CD8-positive, alpha-beta T cell (primary cell): ENCODE measurements at places on chromosomes 12 and 14. TPM values are rescaled to one million over a fixed set of nuclear protein-coding genes. Genes with fewer than 3 reads are reported as not detected.

The GALNT9 gene
- not detected for total RNA-seq

The ORMDL2 gene
- 15.1 TPM for total RNA-seq

The SSPN gene
- total RNA-seq = not detected

The SLC35E3 gene
- total RNA-seq = 4.0 TPM

The PLA2G1B gene
- not detected for total RNA-seq

The ACOT6 gene
- total RNA-seq = not detected

The ANO2 gene
- not detected for total RNA-seq

The TEX52 gene
- not detected for total RNA-seq

The AQP2 gene
- total RNA-seq = not detected

The ALKBH1 gene
- 11.9 TPM for total RNA-seq

The LRTM2 gene
- not detected for total RNA-seq

The P2RX7 gene
- 7.4 TPM for total RNA-seq

The RFX4 gene
- not detected for total RNA-seq

The TSHR gene
- total RNA-seq = not detected

The TAS2R10 gene
- not detected for total RNA-seq

The LRFN5 gene
- total RNA-seq = not detected

The RNF212B gene
- not detected for total RNA-seq

The ZFHX2 gene
- total RNA-seq = 0.24 TPM

The NDUFA9 gene
- total RNA-seq = 95.2 TPM

The PZP gene
- total RNA-seq = not detected

The GARIN6 gene
- not detected for total RNA-seq

The PRH2 gene
- not detected for total RNA-seq

The SFSWAP gene
- 83.8 TPM for total RNA-seq

The OR4K13 gene
- not detected for total RNA-seq

The WNT1 gene
- total RNA-seq = 5.9 TPM

The TSFM gene
- 37.1 TPM for total RNA-seq

The LALBA gene
- total RNA-seq = not detected
